Kidney glomerular epithelial cell (primary cell): ENCODE measurements at places on chromosomes 6 and 20.

- no peak for DNase-seq
These were observed 3.8 kb downstream of the ELOVL5 start for GRCh38 chr6:53344969-53345368.

GRCh38 chr6:156949376-156949775 lies 172.2 kb downstream of the ARID1B start:
- peak; percentile 57 for DNase-seq

DNA sequence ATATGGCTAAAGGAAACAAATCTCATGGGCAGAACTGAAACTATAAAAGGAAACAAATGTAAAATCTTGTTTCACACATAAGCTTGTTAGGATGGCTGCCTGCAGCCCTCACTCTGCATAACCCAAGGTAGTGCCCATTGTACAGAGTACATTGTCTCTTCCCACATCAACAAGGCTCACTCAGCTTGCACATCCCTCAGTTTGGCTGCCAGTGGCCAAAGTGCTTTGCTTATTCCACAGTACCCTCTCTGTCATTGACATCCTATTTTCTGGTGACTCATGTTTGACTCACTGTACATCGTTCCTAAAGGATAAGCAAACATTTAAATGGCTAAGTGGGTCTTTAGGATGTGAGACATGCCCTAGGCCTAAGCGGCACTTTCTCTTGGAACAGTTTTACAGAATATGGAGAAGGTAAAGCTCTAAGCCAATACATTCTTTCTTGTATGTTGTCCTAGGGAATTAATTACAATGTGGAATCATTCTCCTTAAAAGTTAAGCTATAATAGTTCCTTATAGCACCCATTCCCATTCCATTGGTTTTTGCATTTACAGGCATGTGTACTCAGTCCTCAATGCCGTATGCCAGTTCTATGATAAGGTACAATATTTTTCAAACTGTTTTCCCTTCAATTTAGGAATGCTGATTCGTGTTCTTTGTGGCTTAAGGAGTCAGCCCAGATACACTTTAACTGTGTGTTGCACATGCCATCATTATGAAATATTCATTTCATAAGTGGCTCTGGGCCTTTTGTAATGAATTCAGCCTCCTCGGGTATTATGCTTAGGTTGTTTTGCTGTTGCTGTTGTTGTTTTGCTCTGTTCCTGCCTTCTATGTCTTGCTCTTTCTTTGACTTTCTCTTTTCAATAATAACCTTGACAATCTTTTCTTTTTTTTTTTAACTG lies 5.5 kb downstream of the ANKEF1 start:
- peak; percentile 16 for DNase-seq

DNA sequence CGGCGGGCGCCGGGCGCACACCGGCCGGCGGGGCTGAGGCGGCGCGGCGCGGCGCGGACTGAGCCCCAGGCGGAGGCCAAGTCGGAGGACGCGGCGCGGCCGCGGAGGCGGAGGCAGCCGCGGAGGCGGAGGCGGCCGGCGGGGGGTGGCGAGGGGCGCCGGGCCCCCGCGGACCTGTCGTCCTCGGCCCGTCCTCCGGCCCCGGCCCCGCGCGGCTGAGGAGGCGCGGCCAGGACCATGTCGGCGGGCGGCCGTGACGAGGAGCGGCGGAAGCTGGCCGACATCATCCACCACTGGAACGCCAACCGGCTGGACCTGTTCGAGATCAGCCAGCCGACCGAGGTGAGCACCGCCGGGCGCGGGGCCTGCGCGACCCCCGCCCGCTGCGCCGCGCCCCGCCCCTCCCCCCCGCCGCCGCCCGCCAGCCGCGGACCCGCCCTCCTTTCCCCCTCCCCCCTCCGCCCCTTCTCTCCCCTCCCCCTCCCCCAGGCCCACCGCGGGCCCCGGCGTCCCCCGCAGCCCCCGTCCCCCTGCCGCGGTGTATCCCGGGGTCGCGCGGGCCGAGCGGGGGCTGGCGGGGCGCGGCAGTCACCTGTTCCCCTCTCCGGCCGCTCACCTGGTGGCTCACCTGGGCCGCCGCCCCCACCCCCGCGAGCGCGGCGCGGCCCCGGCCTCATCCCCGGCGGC lies at the start of gene AFDN:
Gene AFDN, plus strand, starts transcription at position 16 of the 687 bp plus-strand sequence. Its CDS starts 222 bp downstream, at position 238.
- DNase-seq, result no peak

- peak; percentile 39 for DNase-seq
These were observed 317.2 kb upstream of the CDYL start for GRCh38 chr6:4459032-4459431.

- peak; percentile 96 for DNase-seq
These were observed 22.2 kb upstream of the CCN5 start for GRCh38 chr20:44692932-44693480.

GRCh38 chr20:7362601-7363000 lies 577.7 kb downstream of the HAO1 start:
- DNase-seq, result no peak

DNA sequence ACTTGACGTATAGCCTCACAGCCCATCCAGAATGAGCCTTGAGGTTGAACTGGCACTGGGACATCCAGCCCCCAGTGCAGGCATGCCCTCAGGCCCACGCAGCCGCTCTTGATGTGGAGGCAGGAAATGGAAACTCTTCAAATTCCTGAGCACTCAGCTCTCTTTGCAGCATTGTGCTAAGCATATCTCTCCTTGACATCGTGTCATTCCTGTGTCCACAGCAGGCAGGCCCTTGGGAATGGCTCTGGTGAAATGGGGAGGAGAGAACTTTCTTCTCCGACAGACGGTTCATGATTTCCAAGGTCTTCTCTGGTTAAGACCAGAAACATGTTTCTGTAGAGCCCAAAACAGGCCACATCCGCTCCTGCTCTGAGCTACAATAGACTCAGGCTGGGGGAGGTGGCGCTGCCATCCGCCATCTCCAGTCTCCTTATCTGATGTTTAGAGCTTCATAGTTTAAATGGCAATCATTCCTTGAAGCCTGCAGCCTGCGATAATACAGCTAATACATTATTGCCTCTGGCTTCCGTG lies 248.8 kb downstream of the CDH4 start:
- no peak for DNase-seq

DNA sequence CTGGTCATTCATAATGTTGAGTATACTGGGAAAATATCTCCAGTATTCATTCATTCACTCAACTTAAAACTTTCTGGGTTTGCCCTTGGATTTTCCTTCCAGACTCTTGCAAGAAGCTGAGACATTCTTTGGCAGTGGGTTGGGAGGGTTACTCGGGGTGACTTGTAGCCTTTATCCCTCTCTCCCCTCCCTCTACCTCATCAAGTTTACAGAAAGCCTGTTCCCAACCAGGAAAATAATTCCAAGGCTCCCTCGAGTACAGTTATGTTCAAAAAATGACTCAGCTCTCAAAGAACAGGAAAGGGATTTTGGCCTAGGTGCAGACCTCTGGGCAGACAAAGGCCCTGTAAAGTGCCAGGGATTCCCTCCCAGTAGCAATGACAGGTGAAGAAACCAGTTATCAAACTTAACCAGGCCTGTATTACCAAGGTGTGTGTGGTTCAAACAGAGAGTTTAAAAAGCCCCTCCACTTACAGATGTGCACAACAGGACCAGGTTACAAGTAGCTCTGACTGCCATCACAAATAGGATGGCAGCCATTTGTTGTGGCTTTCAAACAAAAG lies 22.2 kb downstream of the FKBP1A start:
- DNase-seq, result no peak

DNA sequence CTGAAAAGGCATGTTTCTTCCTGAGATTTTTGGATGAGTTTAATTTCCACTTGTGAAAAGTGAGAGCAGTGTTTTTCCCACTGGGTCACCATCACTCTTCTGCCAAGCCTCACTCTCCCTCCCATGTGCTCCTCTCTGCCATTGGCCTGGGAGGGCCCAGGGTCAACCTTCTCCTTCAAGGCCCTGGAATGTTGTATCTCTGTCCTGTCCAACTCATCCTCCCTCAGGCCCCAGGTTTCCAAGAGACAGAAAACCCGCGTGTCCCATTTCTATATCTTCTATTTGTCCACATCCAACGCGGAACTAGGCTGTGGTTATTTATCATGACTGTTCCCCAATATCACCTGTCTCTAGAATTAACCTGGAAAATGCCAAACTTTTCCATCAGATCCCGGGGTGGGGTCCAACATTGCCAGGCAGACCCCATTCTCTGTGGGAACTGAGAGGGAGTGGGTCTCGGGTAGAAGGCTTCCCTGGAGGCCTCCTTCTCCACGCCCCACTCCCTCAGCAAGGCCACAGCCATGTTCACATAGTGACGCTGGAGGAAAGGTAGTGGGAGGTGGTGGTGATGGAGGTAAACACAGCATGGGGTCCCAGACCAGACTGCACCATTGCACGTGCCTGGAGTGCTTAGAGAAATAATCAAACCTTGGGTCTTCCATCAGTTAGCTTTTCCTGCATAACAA lies 173.5 kb downstream of the SCP2D1 start:
- no peak for DNase-seq
